ENCODE measurements at places on chromosomes 5 and 9. TPM values are rescaled to one million over a fixed set of nuclear protein-coding genes. Genes with fewer than 3 reads are reported as not detected.

The SLC4A9 gene
- total RNA-seq: not detected

The ARSI gene
- total RNA-seq: 0.32 TPM

The ANKRD31 gene
- total RNA-seq: 0.54 TPM

The AMBP gene
- total RNA-seq: not detected

The TMEM252 gene
- total RNA-seq: not detected

The TTLL11 gene
- total RNA-seq: 5.5 TPM

The GADD45G gene
- 1.4 TPM for total RNA-seq

The PCDHAC1 gene
- not detected for total RNA-seq

The PCDHGA11 gene
- 10.2 TPM for total RNA-seq

The DOK3 gene
- total RNA-seq: 2.3 TPM

The ADGRV1 gene
- not detected for total RNA-seq

The SLC22A4 gene
- total RNA-seq: 5.2 TPM

The SMIM32 gene
- not detected for total RNA-seq

The SLC1A3 gene
- total RNA-seq: 5.0 TPM

The GRIA1 gene
- total RNA-seq: 1.3 TPM

The ZNF354C gene
- 3.4 TPM for total RNA-seq

The GDA gene
- total RNA-seq: not detected

The STOML2 gene
- total RNA-seq: 119 TPM

The SPINK7 gene
- not detected for total RNA-seq

The CAVIN4 gene
- total RNA-seq: not detected

The PCDHA1 gene
- not detected for total RNA-seq

The NUTM2G gene
- not detected for total RNA-seq

The AJM1 gene
- total RNA-seq: 2.7 TPM

The SLC36A3 gene
- total RNA-seq: not detected

The CDKN2B-AS1 gene
- 0.18 TPM for total RNA-seq

The ANKRD20A1 gene
- under 0.01 TPM for total RNA-seq

The TNC gene
- total RNA-seq: 0.18 TPM

The NIM1K gene
- total RNA-seq: 1.1 TPM

The PHYHD1 gene
- total RNA-seq: 22.2 TPM

The TXNDC8 gene
- not detected for total RNA-seq

The NPM1 gene
- 814 TPM for total RNA-seq

The KIAA1191 gene
- 144 TPM for total RNA-seq

The TAF11L10 gene
- not detected for total RNA-seq

Measured in cardiac atrium fibroblast (primary cell).